ENCODE measurements at places on chromosomes 6 and 20. TPM values are rescaled to one million over a fixed set of nuclear protein-coding genes. Genes with fewer than 3 reads are reported as not detected.

- no peaks in the 10 kb centered on the region for H3K36me3 ChIP-seq
- DNase-seq: no peak
- no peaks in the 10 kb centered on the region for H3K4me1 ChIP-seq
- no peak overlapping the region for H3K27ac ChIP-seq
- H3K4me3 ChIP-seq: no peak overlapping the region
Measured at GRCh38 chr20:37901240-37901639, 1.7 kb upstream of the VSTM2L start.

CENPQ gene
- 11.3 TPM for total RNA-seq

GRCh38 chr6:144415835-144416237, 130.7 kb downstream of the UTRN start:
- no peak for DNase-seq
- no peak overlapping the region for H3K4me3 ChIP-seq
- H3K27ac ChIP-seq: no peak overlapping the region
- H3K27me3 ChIP-seq: no peaks in the 10 kb centered on the region
- H3K4me1 ChIP-seq: no peaks in the 10 kb centered on the region
- no peaks in the 10 kb centered on the region for H3K36me3 ChIP-seq

- DNase-seq: peak; percentile 54
- no peaks in the 10 kb centered on the region for H3K36me3 ChIP-seq
- H3K27ac ChIP-seq: peak overlapping the region; percentile 94
- peak overlapping the region; percentile 78 for H3K4me3 ChIP-seq
- H3K4me1 ChIP-seq: peaks cover 12% of the 10 kb centered on the region
Measured at GRCh38 chr6:57221191-57221935, 744 bp downstream of the RAB23 start.

- H3K27me3 ChIP-seq: no peaks in the 10 kb centered on the region
- H3K4me1 ChIP-seq: no peaks in the 10 kb centered on the region
- H3K4me3 ChIP-seq: no peak overlapping the region
- no peaks in the 10 kb centered on the region for H3K36me3 ChIP-seq
Measured at GRCh38 chr6:5684320-5685053, 322.2 kb downstream of the NRN1 start.

GRCh38 chr6:71079677-71080076, 122.8 kb upstream of the B3GAT2 start:
- H3K4me1 ChIP-seq: no peaks in the 10 kb centered on the region
- DNase-seq: no peak
- no peaks in the 10 kb centered on the region for H3K27me3 ChIP-seq
- H3K36me3 ChIP-seq: no peaks in the 10 kb centered on the region
- H3K4me3 ChIP-seq: no peak overlapping the region

MLIP gene
- 0.59 TPM for total RNA-seq

- peaks cover 14% of the 10 kb centered on the region for H3K4me1 ChIP-seq
- 0 out of 2 replicates have a peak, but pooled peaks cover 19% of the 10 kb centered on the region for H3K36me3 ChIP-seq
- no peak overlapping the region for H3K27ac ChIP-seq
- H3K27me3 ChIP-seq: no peaks in the 10 kb centered on the region
- no peak overlapping the region for H3K4me3 ChIP-seq
- DNase-seq: no peak
Measured at GRCh38 chr20:50913690-50914375, 17.4 kb downstream of the ADNP start.

All from HCT116 (cell line).